ENCODE measurements at places on chromosomes 16 and 17.
A peak's percentile ranks its signal among the peaks of the same experiment; 100 is the strongest.

DNA sequence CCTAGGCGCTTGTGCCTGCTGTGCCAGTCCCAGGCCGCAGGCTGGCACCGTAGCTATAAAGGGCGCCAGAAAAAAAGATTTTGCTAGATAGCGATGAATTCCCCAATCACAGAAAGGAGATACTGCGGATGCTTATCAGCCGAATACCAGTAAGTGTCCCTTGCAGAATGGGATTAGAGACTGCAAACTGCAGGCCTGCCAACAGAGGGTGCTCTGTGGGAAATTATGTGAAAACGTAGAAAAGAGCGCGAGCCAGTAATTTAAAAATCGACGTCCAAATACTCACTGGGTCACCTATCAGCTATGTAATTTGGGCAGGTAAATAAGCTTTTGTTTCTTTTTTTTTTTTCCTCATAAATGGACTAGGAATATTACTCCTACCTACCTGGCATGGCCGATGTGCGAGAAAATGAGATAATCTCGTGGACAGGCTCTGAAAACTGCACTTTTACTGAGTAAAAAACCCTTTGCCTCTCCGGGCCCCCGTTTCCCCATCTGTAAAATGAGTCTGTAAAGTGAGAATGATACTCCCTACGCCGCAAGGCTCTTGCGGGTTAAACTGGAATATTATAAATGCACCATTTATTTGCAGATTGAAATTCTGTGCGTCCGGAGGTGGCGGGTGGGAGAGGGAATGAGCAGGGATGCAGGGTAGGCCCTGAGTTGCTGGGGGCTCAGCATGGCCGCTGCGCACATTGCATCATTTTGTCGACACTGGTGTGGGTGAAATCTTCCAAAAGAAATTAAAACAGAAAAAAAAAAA, 1.2 kb upstream of the COG1 start:
- DNase-seq, result peak; percentile 80

- peak; percentile 34 for DNase-seq
Measured at GRCh38 chr16:88939972-88940861, 36.8 kb downstream of the CBFA2T3 start.

GRCh38 chr17:962670-963069, 16.9 kb downstream of the NXN start:
- no peak for DNase-seq

DNA sequence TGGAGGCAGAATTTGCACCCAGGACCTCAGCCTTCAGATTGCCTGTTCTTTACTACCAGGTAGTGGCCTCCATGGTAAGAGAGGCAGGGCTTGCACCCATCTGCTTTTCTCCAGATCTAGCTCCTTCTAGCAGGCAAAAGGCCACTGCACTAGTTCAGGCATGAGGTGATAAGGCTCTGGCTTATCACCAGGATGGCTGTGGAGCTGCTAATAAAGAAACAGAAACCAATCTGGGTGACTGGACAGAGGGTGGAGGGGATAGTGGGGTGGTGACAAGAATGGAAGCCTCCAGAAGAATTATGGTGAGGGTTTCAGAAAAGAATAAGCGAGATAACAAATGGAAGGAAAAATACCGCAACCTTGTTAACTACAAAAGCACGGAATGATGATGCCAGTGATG, 15.5 kb upstream of the SUPT4H1 start:
- no peak for DNase-seq

- no peak for DNase-seq
Measured at GRCh38 chr17:81334987-81335772, 40.1 kb upstream of the SLC38A10 start.

GRCh38 chr16:29154676-29155121, 169.8 kb downstream of the LAT start:
- no peak for DNase-seq

DNA sequence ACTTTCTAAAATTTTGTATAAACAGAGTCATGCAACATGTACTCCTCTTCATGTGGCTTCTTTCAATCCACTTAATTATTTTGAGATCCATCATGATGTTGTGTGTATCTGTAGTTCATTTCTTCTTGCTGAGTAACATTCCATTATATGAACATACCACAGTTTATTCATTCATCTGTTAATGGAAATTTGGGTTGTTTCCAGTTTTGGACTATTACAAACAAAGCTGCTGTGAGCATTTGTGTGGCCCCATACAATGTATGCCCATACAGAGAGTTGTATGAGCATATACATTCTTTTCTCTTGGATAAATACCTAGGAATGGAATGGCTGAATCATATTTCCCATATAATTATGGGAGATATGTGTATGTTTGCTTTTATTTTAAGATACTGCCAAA, 85.6 kb downstream of the CLEC16A start:
- DNase-seq, result no peak

DNA sequence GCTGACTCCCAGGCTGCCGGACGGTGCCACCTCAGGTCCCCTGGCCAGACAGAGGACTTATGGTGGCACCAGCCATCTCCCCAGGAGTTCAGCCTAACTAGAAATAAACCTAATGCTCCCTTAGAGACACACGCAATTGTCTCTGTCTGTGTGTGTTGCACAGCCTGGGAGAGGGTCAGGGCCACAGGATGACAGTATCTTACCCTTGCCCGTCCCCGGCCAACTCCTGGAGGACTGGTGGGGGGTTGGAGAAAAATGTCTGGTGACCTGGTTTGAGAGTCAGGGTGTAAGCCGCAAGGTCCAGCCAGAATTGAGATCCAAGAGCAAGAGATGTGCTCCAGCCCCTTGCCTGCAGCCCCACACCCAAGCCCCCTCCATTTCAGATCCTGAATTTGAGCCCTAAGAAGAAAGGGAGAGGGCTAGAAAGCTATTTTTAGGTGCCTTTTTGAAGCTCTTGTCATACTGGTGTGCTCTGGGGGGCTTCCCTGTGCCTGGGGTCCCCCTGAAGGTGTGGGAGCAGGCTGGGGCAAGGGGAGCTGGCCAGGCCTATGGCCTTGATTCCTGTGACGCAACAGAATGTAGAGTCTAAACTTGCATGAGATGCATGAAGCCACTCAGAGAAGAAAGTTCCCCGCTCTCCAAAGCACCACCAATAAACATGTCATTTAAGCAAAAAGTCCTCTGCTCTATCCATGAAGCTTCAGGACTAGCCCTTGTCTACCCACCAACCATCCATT, 12.9 kb downstream of the ZNF319 start:
- DNase-seq, result no peak

DNA sequence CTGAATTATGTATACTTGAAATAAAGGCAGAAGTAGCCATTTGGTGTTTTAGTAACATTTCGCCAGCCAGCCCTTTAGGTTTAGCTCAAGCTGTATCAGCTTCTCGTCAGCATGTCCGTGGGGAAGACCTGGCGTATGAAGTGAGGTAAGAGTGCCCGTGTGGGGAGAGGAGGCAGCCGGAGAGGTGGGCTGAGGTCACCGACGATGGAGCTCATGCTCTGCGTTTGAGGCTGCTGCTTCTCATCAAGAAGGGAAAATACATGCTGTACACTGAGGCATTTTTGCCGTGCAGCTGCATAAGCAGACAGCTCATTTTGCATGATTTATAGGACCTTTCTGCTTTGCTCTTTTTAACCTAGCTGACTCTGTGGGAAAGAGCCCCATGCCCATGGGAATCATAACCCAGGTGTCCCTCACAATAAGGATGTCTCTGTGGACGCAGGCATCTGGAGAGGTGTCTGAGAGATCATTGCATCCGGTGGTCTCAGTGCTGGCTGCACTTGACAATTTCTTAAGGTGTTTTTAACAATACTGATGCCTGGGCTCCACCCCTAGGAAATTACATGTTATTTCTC, 179.1 kb downstream of the ABCC12 start:
- no peak for DNase-seq

DNA sequence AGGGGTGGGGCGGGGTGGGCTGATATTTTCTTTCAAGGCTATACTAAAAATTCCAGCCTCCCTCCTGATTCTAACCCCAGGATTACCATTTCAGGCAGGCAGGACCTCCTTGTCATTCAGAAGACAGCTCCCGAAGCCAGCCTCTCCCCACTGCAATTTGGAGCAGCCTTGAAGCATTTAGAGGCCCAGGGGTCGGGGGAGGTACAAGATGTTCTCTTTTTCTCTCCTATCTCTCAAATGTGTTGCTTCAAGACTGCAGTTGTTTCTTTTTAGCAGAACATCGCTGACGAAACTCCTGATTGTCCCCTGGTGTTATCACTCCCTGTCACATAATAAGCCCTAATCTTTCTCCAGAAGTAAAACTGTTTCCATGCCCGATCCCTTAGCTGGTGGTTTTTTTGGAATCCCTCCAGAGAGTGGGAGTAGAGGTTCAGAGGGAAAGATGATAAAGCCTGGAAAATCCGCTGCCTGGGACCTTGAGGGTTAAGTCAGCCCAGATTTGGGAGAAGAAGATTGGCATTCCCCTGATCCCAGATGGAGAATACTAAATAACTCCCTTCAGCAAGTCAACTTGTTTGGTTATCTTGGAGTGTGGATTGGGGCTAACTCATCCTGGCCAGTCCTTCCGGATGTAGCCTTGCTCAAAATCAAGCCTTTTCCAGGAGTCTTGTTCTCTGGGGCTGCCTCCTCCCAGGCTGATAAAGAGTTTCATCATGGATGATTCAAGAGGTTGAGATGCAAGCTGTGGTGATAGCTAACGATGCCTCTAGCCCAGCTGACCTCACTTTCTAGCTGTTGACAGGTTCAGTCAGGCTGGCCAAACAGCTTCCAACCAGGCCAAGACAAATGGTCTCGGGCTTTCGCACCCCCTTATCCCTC, 71.3 kb downstream of the SOX9 start:
- no peak for DNase-seq

DNA sequence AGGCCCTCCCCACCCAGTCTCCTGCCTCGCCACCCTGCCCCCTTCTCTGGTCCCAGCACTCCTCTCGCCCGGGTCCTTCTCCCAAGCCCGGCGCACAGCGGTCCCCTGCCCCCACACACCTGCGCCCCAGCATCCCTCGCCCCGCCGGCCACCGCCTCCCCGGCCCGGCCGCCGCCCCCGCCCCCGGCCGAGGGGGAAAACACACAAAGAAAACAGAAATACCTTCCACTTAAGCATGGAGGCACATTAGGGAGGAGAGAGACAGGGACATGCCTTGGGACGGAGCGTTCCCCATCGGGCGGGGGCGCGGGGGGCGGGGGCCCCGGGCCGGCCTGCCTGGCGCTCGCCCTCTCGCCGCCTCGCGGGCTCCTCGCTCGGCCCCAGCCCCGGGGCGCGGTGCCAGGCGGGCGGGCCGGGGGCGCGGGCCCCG, 326 bp downstream of the SRCIN1 start:
- DNase-seq, result peak; percentile 15

Measured in stimulated activated CD4-positive, alpha-beta T cell treated with anti-CD3 and anti-CD28 coated beads, Interleukin-15, amount 100 ng/mL, for 24 hours (primary cell).